Stimulated activated CD8-positive, alpha-beta memory T cell treated with anti-CD3 and anti-CD28 coated beads, Interleukin-4, amount 100 ng/mL, for 4 hours (primary cell): ENCODE measurements at places on chromosomes 12 and 14.

GRCh38 chr14:71063351-71063750 lies 156.1 kb downstream of the PCNX1 start:
- no peak for DNase-seq

DNA sequence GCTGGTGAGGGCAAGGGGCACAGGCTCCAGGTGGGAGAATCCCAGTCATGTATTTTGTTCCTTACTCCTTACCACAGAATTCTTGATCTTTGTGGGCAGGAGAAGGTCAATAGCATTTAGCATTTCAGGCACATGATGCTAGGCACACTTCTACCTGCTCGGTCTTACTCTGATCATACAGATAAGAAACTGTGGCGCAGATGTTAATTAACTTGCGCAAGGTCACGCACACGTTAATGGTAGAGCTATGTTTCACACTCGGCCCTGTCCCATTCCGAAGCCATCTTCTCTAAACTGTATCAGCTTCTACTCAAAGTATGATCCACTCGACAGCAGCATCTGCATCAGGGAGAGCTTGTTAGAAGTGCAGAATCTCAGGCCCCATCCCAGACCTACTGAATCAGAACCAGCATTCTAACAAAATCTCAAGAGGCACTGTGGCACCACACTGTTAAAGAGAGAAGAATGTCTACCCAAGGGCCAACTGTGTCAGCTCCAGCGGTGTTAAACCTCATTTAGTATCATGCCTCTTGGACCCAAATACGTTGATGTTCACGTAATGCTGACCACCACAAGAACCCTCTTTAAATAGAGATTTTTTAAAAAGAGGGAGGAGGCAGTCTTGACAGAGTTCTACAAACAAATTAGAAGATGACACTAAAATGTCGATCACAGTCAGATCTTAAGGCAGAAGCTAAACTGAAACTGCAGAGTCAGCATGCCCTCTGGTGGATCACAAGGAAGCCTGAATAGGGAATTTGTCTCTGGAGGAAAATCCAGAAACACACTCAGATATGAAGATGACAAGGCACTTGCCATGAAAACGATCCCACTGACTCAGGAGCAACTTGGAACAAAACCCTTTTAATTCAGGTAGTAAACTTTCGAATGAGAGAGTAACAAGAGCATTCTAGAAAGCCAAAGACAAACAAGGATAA lies 7.3 kb downstream of the STXBP6 start:
- DNase-seq = no peak

DNA sequence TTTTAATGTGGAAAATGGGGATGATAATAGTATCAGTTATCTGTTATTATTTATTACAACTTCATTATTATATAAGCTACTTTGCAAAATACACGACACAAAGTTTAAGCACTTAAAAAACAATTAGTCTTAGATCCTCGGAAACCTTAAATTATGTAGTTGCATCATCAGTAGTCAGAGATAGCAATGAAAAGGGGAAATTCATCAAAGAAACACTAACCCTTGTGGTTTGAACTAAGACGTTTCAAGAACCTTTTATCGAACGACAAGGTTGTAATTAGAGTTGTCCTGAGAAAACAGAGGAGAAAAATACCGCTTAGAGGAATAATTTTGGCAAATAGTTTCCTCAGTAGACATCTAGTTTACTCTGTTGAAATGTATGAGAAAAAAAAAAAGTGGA lies 198.5 kb downstream of the PTPRO start:
- no peak for DNase-seq

DNA sequence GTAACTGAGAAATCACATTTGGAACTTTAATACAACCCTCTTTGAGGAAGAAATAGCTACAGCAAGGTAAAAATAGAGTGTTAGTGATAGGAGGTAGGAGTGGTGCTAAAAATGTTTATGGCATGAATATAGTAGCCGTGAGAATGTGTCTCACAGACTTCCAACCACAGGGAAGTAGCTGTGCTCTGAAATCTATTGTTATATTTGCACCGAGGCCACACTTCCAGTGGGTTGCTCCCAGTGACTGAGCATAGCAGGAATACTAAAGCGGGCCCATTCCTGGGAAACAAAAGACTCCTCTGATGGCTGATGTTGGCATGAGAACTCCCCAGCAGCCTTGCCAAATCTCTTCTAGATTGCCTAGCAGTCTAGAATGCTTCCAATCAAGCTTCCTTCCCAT lies 174.1 kb upstream of the PLXNC1 start:
- DNase-seq = no peak

DNA sequence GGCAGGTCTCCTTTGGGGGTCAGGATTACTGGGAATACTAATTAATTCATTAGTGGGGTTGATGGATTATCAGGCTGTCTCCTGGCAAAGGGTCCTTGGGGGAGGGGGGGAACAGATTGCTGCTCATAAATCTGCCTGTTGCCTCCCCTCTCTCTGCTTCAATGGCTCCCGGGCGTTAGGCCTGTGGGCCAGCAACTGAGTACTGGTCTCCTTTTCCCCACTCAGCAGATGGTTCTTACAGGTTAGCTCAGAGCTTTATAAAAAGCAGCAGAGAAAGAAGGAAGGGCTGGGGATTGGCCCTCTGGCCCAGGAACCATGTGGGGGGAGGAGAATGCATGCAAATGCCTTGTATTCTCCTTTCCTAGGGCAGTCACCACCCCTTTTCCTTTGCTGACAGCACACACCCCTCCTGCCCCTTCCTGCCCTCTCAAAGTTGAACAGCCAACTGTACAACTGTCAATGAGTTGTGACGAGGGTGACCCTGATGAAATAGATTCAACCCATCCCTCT lies 2.3 kb upstream of the NEUROD4 start:
- no peak for DNase-seq

- no peak for DNase-seq
Observed at GRCh38 chr14:38521591-38521990, 265.7 kb upstream of the CLEC14A start.
